ENCODE measurements at places on chromosomes 11 and 22. TPM values are rescaled to one million over a fixed set of nuclear protein-coding genes. Genes with fewer than 3 reads are reported as not detected.
A peak's percentile ranks its signal among the peaks of the same experiment; 100 is the strongest.

Gene MRPL11
- 42.3 TPM for total RNA-seq

Gene GTF2H1
- total RNA-seq: 74.4 TPM

- DNase-seq: no peak
These were observed 979 bp upstream of the MOGAT2 start for GRCh38 chr11:75716659-75717058.

Gene TSSK2
- total RNA-seq: not detected

DNA sequence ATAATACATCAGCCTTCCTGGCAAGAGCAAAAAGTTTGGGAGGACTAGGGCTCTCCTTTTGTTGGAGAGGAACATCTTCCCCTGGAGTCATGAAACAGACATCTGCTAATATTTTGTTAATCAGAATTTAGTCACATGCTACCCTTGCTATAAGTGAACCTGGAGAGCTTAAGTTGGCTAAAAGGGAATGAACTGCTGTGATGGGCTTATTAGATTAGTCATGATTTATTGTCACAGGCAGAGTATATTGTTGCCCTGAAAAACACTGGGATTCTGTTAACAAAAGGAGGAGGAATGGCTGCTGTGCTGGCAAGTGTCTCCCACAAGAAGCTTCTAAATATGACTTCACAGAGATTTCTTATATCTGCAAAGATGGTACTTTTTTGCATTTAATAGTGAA, 16.0 kb downstream of the TCP11L1 start:
- no peak for DNase-seq

DNA sequence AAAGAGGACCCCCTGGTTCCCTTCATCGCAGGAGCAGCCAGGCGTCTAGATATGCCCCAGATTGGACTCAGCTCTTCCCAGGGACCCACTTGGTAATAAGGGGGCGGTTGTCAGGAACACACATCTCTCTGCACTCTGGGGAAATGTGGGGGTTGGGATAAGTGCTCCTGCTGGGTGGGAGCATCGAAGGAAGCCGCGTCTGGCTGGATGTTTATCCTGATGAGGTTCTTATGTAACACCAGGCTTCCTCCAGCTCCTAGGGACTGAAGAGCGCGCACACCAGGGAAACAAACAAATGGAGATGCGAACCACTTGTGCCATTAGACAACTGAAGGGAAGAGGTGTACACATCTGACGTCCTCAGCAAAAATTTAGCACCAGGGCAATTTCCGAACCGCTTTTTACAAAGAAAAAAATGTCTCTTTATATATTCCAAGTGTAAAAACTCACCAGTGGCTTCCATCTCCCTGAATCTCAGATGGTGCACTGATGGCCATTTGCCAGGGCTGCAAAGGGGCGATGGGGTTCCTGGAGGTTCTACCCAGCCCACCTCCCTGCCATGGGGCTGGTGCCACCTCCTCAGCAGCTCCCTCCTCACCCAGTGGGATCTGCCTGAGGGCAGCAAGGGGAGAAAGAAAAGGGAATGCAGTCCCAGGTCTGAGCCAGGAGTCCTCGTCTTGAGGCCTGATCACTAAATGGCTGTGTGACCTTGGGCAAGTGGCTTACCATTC, 89.4 kb downstream of the PKNOX2 start:
- DNase-seq: no peak

GRCh38 chr22:46935506-46936377, 173.3 kb downstream of the TBC1D22A start:
- no peak for DNase-seq

DNA sequence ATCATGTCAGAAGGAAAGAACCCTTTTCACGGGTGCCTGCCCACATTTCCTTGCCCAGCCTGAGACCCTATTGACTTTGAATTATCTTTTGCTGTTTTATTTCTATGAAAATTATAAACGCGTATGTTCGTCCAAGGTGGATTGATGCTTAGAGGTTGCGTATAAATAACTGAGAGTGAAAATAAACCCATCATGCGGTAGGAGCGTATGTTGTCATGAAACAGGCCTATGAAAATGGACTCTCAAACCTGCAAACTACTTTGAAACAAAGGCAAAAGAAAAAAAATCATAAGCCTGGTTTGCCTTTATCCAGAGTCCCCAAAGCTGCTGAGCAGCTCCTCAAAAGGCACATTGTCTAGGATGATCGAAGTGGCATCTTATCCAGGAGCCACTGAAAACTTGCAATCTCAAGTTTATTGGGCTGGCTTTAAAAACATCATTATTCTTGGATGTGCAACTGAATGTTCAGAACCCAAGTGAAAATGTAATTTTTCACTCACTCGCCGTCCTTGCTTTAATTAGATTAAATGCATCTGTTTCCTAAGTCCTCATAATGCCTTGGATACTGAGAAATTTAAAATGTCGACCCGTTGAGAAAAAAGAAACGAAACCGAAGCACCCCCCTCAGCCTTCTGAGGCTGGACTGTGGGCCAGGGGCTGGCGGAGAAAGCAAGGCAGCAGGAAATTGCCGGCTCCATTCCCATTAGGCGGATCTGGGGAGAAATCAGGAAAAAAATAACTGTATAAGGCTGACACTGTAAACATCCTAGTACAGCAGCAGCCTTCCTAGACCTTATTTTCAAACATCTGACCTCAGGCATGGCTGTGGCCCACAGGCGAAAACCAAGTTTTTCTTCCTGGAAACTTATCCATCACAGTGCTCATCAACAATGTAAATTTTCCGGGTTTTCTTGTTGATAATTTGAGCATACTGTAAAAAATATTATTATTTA, 82.9 kb upstream of the PPARA start:
- peak; percentile 17 for DNase-seq

DNA sequence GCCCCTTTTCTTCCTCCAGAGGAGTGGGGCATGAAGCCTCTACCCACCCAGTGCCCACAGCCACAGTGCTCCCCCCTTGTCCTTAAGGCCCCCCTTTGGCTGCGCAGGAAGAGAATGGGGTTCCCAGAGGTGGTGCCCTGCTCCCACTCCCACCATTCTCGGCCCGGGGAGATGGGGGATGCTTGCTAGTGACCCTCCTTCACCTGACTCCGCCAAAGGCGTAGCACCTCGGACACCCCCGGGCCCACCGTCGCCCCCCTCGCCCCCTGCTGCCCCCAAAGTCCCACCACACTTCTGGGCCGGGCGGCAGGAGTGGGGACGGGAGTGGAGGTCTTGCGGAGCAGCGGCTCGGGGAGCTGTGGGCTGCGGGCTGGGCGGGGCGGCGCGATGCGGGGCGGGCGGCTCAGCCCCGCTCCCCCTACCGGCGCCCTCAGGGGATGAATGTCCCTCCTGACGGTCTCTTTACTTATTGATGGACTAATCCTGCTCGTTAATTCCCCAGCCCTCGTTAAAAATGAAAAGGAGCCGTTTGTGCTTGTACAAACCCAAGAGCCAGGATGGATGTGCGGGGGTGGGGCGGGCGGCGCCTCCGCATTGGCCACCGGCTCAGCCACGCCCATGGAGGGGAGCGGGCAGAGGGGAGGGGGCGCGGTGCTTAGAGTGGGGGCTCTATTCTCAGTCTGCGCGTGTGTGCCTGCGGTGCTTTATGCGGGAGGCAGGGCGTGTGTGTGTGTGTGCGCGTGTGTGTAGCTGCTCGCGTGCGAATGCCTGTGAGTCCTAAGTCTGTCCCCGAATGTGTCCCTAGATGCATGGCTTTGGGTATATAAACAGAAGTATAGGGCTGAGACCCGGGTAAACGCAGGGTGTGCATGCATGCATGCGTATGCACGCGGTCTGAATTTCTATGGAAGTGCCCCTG, 25.6 kb downstream of the SYT7 start:
- no peak for DNase-seq

Gene PTPN5
- total RNA-seq: 0.59 TPM

DNA sequence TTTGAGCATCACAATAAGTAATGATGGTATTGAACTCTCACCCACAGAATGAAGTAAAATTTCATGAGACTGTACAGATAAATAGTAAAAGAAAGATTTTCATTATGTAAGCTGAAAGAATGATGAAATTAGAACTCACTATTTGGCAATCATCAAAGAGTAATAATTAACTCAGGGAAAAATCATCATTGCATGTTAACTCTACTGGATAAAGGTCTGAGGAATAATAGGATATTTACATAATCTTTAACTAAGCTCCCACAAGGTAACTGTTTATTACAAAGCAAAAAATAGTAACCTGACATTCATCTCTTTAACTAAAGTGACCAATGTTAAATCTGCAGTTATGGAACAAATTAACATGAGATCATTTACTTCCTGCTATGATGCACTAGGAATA, 739.9 kb downstream of the FAM181B start:
- no peak for DNase-seq

Data from breast epithelium (tissue), 4 donors.